Right cardiac atrium (tissue), 5 donors: ENCODE measurements at places on chromosomes 5 and 9.
A peak's percentile ranks its signal among the peaks of the same experiment; 100 is the strongest.

DNA sequence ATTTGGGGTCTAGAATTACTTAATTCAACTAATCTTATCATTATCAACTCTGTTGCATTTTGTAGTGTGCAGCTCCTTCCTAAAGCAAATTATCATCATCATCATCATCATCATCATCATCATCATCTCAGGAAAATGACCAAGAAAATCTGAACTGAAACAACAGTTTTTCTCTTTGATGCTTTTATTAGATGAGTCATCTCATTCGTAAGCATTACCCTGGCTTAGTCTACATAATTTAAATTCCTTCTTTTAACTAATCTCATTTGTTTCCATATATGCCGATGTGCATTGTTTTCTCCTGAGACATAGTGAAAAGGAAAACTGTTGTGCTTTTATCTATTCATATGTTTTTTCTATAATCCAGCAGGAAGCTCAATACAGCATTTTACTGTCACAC is 173.0 kb upstream of the PDE4D start:
- DNase-seq, result no peak

- DNase-seq, result peak; percentile 93
Measured at GRCh38 chr5:43040287-43041098, at the start of gene ANXA2R. TSS of gene ANXA2R (minus strand) at chr5:43040319. CDS start at chr5:43040046, 273 bp downstream.

DNA sequence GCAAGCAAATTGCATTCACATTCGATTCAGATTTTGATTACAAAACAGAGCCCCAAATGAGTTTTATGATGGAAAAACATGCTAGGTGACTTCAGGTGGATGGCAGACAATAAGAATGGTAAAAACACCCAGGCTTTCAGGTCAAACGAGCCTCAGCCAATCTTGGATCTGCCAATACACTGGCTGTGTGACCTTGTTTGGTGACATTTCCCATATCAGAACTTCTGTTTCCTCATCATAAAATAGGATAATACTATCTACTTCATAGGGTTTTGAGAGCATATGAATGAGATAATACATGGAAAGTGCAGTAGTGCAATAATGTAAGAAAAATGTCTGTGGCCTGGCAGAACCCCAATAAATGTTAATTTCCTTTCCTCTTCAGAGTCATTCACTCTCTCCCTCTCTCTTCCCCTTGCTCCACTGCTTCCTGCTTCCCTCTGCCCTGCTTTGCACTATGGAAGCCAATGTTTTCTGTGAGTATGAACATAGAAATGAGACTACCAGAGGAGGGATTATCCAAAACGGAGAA is 54.7 kb downstream of the SH3RF2 start:
- DNase-seq, result no peak

DNA sequence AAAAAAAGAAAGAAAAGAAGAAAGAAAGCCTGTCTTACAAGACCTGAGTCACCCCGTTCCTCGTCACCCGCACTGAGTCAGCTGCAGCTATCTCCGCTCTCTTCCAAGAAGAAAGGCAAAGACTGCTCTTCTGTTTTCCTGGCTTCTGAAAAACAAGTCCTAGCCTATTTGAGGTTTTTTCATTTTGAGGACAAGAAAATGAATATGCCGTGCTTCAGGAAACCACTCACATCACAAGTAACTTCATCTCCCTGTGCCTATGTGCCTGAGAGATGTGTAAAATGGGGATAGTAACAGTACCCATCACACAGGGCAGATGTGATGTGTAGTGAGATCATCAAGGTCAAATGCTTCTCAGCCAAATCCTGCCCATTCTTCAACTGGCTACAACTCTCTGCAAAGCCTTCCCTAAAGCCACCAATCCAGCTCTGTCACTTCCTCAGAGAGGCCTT is 78.4 kb downstream of the GLDC start:
- no peak for DNase-seq

GRCh38 chr5:95178046-95178651 is 106.7 kb downstream of the MCTP1 start:
- no peak for DNase-seq

DNA sequence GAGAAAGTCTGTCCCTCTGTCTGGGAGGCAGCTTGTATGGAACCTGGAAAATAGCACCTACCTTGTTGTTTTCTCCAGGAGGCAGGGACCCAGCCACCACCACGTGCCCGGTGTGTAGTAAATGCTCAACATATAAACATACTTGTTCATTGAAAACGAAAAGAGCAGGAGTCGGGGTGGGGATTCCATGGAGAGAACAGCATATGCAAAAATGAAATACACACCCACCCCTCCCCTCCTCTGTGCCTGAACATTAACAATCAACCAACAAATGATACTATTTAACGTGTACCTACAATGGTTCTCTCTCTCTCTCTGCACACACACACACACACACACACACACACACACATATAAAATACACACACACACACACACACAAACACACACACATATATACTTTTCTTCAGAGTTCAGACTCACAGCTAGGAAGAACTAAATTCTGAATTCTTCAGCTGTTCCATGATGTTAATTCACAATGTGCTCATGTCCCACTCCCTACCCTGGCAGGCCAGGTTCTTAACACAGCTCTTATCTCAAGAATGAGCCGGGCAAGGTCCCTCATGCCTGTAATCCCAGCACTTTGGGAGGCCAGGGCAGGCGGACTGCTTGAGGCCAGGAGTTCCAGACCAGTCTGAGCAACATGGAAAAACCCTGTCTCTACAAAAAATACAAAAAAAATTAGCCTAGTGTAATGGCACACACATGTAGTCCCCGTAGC is 16.3 kb upstream of the DENND1A start:
- no peak for DNase-seq

GRCh38 chr9:114621975-114622609 is 11.0 kb downstream of the TMEM268 start:
- DNase-seq, result no peak

DNA sequence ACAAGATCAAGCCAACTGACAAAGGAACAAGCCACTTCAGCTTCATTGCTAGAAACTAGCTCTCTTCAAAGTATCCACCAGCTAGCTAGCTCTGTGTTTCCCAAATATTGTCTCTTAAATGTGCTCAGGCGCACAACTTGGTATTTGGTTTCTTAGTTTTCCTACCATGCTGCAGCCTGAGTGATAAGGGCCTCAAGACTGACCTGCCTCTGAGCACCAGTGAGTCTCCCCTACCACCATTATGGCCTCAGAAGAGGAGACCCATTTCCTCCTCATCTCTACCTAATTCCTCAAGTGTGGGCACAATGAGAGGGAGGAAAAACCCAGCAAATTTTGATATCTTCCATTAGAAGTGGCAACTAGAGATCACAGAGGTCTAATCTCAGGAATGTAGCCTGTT is 34.6 kb upstream of the KIF2A start:
- no peak for DNase-seq

GRCh38 chr5:52150501-52150900 is 637.2 kb upstream of the ITGA1 start:
- DNase-seq, result no peak

DNA sequence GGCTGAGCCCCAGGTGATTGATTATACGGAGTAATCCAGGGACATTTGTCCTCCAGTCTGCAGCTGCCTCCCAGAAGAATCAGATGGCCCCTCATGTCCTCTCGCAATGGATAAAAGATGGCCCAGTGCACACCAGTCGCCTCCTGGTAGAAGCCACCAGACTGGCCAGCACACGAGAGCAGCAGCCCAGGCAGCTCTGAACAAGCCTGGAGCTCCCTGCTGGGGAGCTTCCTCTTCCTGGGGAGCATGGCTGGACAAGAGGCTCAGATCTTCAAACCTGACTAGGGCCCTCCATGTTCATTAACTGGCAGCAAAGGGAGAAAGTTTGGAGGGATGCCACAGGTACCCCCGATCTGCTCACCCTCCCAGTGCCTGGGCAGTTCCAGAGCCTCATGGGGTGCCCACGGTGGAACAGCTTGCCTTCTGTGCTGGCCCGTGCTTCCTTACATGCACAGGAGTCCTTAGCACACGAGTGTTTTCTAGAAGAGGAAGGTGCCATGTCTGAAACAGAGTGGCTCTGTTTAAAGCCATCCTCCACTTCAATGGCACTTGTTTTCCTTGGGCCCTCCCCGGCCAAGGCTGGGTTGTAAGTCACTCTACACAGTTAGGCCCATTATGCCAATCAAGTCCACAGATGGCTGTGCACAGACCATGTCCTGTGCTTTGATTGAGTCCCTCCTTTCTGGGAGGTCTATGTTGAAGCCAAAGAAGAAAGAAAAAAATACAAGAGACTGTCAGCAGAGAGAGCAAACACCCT is 75.6 kb downstream of the PRRT1B start:
- DNase-seq, result no peak

DNA sequence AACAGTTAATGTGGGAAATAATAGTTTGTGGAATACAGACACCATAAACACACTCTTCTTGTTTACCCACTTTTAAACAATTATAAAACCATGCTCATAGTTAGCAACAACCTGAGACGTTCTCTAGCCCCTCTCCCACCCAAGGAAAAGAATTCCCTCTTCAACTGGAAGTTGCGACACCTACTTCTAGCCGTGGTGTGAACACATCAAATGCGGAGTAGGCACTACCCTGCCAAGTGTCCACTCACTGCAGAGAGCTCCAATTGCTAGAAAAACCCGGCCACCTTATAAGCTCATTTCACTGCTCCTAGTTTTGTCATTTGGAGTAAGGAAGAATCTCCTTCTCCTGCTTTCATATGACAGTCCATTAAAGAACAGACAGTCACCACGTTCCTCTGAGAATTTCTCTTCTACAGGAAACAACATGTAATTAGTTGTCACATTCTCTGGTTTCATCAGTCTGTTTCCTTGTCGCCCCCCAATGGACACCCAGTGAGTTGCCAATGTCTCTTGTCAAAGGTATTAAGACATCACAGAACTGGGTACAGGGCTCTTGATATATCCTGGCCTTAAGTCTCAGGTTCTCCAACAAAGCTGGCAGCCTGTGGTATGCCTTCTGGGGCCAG is 47.3 kb downstream of the PRLR start:
- peak; percentile 80 for DNase-seq

DNA sequence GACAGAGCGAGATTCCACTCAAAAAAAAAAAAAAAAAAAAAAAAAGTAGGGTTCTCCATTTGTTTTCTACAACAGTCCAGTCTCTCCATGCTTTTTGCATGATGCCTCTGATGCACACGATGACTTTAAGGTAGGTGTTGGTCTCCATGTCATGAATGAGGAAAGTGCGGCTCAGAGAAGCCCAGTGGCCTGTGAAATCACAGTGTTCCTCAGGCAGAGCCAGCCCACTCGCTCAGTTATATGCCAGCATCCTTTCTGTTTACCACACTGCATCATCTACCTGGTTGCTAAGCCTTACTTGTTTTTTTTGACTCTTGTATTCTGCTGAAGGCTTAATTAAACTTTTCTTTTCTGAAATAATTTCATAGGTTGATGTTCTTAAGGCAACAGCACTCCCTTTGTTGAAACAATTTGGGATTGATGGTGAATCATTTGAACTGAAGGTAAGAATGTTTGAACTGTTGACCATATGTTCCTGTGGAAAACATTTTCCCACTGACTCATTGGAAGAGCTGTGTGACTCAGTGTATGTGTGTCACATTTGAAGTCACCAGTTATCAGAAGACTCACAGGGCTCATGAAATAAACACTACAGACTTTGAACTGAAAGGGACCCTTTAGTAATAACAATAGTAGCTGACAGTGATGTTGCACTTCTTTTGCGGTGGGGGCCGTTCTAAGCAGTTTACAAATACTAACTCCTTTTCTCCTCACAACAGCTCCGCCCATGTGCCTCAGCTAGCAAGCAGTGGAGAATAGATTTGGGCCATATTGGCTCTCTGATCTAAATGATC is 40.2 kb downstream of the RCL1 start:
- DNase-seq, result no peak
